Activated T-helper 9 cell treated with anti-CD3 and anti-CD28 coated beads, Interleukin-2, amount 50 U/mL, for 16 hours (primary cell): ENCODE measurements at places on chromosomes 2 and 18.

- no peak for DNase-seq
These were observed 253.7 kb upstream of the THUMPD2 start for GRCh38 chr2:40032650-40033319.

DNA sequence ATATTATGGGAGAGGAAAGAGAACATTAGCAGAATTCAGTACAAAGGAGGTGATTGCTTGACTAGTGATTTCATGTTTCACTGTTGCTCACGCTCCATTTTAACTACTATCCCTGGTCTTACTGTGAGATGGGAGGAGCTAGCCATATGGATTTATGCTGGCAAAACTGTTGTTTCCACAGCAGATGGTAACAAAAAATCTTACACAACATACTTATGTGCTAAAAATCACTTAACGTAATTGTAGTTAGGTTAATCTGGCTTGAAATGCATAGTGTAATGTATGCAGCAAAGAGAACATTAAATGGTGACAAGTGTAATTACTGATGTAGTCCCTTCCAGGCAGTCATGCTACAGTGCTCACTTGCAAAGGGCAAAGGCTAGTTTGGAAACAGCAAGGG, 155.6 kb upstream of the LYPD1 start:
- no peak for DNase-seq

DNA sequence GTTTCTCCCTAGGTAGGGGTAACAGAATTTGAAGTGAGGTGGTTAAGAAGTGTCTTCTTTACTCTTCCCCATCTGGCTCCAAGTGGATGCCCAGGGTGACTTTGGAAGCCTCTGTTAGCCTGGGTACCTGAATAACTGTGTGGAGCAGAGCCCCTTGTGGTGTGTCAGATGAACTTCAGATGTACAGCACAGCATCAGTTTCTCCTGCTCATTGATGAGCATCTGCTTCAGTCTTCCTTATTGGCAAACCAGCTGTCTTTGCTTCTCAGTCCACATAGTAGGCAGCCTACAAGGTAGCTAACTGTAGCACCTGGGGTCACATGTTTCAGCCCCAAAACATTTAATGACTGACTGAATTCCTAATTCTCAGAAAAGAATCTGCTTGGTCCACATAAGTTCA, 56.2 kb upstream of the ATP8B1 start:
- no peak for DNase-seq

GRCh38 chr2:50546790-50547189, 485.1 kb downstream of the NRXN1 start:
- no peak for DNase-seq

GRCh38 chr2:240798327-240798905, 21.6 kb downstream of the KIF1A start:
- DNase-seq = no peak

- no peak for DNase-seq
These were observed 46.8 kb downstream of the TNS1 start for GRCh38 chr2:217955881-217956493.

DNA sequence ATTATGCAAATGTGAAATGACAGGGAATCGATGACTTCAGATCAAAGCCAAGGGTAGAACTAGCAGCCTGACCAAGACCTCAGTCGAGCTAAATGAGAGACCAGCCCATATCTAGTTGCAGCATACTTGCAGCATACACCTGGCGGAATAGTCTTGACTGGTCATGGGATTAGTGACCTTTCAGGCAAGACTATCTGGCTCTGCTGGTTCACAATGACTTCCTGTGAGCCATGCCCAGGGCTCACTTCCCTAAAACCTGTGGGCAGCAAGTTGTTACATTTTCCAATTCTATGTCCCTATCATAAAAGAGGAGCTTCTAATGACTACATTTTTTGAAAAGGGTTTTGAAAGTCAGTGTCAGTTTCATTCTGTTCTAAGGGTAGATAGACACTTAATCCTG, 1624.9 kb upstream of the CELF4 start:
- no peak for DNase-seq

DNA sequence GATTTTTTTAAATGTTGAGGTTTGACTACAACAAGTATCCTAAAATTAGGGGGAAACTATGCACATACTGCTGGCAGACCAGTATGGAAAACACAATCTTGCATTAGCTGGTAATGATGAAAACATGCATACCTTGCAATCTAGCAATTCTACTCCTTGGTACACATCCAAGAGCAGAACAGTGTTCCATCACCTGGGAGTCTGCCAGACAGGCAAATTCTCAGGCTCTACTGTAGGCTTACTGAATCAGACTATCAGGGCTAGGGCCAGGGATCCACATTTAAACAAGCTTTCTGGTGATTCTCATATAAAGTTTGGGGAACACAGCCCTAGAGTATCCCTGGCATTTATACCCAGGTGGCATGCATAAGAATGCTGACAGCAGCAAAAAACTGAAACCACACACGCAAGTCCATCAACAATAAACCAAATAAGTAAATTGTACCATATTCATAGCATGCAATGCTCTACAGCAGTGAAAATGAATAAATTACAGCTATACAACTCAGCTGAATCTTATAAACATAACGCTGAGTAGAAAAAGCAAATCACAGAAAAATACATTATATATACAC, 13.6 kb downstream of the CDH2 start:
- DNase-seq = no peak

- DNase-seq = no peak
These were observed 243.7 kb downstream of the LTBP1 start for GRCh38 chr2:33190393-33190937.

GRCh38 chr2:138209009-138209408, 244.7 kb downstream of the HNMT start:
- DNase-seq = no peak

DNA sequence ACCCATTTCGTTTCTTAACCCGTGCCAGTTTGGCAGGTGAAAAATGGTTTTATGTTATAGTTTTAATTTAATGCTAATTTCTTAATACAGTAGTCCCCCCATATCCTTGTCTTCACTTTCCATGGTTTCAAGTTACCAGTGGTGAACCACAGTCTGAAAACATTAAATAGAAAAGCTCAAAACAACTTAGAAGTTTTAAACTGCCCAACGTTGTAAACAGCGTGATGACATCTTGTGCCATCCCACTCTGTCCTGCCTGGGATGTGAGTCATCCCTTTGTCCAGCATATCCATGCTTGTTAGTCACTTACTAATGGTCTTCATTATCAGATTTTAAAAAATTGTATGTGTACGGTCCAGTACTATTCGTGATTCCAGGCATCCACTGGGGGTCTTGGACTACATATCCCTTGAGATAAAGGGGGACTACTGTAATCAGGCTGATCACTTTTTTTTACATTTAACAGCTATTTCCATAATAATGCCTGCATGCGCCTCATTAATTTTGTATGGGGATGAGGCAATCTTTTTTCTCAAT, 31.9 kb downstream of the SLC66A3 start:
- no peak for DNase-seq

- no peak for DNase-seq
These were observed 30.3 kb downstream of the PROC start for GRCh38 chr2:127448526-127448925.

- DNase-seq = no peak
These were observed 886.7 kb upstream of the CHAC2 start for GRCh38 chr2:52880872-52881271.

DNA sequence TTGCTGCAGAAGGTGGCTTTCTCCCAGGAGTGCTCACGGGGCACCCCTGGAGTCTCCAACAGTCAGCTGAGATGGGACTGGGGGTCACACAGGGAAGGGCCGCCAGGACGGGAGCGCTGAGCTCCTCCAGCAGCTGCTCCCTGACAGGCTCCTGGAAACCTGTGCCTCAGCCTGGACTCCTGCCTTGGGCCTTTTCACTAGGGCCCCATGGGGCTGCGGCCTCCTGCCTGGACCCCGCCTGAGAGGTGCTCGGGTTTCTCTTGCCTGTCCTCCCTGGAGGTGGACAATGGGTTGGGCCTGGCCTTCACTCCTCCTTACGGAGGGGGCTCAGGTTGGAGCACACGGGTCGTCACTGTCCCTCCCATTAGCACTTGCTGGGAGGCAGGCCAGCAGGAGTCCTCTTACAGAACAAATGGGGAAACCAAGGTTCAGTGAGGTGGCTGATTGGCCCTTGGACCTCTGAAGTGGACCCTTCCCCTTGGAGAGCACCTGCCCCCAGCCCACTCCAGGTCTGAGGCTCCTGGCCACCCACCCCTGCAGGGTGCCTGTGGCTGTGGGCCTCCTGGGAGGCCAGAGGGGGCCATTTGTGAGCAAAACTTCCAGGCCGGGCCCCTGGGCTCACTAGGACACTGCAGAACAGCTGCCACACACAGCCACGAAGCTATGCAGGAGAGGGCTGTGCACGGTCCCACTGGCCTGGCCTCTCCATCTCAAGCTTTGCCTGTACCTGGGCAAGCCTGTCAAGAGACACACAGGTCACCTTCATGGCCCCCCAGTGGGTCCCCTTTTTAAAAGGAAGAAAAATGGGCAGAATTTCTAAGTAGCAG, 57.1 kb upstream of the ODC1 start:
- DNase-seq = no peak

- DNase-seq = no peak
These were observed 64.9 kb downstream of the SPRED2 start for GRCh38 chr2:65367524-65367923.

DNA sequence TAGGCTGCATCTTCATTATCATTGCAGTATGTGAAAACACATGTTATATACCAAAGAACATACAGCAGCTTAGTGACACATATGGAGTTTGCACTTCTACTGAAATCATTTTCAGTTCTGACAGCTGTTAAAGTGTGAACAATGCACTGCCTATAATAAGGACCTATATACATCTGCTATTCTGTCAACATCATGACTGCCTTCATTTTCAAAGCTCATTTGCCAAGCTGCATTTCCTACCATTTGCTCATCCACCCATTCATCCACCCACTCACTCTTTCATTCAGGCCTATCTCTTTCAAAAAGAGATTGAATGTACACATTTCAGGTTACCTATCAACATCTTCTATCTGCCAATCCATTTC, 81.7 kb upstream of the STK17B start:
- DNase-seq = no peak
